ENCODE measurements at places on chromosomes 7 and 10.

GRCh38 chr7:29447828-29448227, 115.8 kb upstream of the PRR15 start:
- no peak for DNase-seq

DNA sequence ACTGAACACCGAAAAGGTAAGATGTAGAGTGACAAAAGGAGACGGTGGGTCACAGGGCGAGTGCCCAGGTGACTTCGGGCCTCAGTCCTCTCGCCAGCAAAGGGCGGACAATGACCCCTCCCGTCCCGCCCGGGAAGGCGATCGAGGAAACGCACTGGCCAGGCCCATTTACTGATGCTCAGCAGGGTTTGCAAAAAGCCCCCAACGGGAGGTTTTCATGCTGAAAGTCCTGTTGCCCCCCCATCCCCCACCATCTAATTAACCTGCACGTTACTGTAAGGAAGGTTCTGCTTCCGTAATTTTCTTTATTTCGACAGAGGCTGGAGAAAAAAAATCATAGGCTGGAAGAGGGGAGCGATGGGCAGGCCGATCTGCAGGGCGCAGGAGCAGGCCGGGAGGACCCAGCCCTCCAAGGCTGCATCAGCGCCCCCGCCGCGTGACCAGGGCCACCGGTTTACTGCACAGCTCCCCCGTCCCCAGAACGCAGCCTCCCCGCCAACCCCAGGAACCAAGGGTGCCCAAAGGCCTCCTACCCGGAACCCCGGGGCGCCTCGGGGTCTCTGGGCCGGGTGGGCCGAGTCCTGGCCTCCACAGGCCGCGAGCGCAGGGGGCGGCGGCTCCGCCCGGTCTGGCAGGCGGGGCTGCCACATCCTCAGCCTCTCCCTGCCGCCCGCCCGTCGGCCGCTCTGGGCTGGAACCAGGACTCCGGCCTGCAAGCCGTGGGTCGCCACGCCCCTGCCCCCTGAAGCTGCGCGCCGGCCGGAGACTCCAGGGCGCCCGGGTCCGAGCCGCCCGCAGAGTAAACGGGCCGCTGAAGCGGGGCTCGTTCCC, 613 bp downstream of the OAT start:
- no peak for DNase-seq

- no peak for DNase-seq
These were observed 41.2 kb upstream of the AGR3 start for GRCh38 chr7:16923019-16923418.

DNA sequence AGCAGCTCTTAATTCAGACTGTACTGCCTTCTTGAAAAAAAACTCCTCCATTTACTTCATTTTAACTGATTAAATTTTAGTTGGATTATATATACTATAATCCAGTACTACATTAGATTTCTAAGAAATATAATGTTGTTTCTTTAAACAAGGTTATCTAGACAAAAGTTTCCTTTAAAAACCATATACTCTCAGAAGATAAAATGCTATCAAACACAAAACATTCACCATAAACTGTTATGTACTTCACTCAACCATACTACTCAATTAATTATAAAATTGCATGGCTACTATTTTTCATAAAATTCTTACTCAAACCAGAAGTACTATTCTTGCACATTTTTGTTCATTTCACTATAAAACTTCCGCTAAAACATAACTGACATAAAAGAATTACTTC, 12.7 kb downstream of the GPR22 start:
- no peak for DNase-seq

- DNase-seq = no peak
These were observed 681.3 kb downstream of the TNS3 start for GRCh38 chr7:46900312-46901263.

DNA sequence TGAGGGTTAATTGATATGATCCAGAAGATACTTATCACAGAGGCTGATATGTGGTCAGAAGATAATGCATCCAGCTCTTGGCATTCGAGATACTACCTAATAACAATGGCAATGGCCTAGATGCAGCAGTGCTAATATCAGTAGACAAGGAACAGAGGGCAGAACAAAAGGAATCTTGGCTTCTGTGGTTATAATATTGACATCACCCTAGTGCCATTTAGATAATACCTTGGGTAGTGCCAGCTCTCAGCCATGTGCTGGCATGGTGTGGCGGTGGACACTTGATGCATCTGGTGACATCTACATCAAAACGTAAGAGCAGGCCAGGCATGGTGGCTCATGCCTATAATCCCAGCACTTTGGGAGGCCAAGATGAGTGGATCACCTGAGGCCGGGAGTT, 101.8 kb downstream of the CALN1 start:
- DNase-seq = no peak

- DNase-seq = no peak
These were observed 59.4 kb downstream of the WDR37 start for GRCh38 chr10:1115607-1115955.

Data from stimulated activated CD8-positive, alpha-beta memory T cell treated with anti-CD3 and anti-CD28 coated beads, Interleukin-4, amount 100 ng/mL, for 4 hours (primary cell).